Activated naive CD4-positive, alpha-beta T cell treated with anti-CD3 and anti-CD28 coated beads for 36 hours (primary cell): ENCODE measurements at places on chromosomes 5 and 9. TPM values are rescaled to one million over a fixed set of nuclear protein-coding genes. Genes with fewer than 3 reads are reported as not detected.

GRCh38 chr9:114655689-114656088, 1.9 kb downstream of the TEX53 start:
- DNase-seq, result no peak

DNA sequence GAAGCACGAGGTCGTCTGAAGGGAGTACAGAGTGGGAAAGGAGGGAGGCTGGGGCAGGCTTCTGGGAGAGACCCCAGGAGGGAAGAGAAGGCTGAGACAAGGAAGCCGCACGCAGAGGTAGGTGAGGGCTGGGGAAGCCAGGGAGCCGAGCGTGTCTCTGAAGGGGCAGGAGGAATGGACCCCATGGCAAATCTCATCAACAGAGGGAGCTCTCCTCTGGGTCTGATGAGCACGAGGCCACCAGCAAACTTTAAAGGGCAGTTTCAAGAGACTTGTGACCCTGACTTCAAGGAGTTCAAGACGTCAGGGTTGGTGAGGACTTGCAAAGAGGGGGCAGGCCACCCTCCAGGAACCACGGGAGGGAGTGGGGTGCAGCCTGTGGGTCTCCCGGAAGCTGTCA, 326.2 kb upstream of the IRX2 start:
- no peak for DNase-seq

DNA sequence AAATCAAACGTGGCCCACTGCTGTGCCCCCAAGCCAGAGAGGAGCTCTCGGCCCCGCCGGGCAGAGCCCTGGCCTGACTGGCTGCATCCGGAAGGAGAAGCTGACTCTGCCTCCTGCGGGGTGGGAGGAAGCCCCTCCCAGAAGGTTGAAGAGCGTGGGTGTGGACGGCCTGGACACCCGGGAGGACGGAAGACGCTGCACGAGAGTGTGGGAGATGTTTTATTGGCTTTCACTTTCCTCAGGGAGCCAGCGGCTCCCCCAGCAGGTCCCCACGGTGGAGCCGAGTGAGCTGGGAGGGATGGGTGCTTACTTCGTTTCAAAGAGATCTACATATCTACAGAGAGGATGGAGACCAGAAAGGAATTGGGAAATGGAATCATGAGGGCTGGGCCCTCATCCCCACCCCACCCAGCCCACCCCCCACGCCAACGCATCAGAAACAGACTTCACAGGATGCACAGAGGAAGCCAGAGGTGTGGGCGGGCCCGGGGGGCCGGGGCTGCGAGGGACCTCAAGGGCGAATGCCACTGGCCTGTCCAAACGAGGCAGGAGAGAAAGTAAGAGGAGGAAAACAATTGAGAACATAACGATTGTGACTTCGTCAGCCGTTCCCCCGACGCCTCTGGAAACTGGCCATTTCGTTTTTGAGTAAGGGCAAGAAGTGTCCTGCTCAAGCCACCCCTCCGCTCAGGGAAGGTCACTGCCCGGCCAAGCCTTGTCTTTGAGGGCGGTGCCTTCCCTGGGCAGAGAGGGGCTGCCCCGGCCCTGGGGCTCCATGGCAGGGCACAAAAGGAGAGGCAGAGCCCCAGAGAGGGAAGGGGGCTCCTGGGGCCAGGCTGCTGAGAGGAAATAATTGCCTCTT, 32.1 kb downstream of the FAM163B start:
- no peak for DNase-seq

- DNase-seq, result no peak
Measured at GRCh38 chr5:2602451-2603271, 148.8 kb downstream of the IRX2 start.

DNA sequence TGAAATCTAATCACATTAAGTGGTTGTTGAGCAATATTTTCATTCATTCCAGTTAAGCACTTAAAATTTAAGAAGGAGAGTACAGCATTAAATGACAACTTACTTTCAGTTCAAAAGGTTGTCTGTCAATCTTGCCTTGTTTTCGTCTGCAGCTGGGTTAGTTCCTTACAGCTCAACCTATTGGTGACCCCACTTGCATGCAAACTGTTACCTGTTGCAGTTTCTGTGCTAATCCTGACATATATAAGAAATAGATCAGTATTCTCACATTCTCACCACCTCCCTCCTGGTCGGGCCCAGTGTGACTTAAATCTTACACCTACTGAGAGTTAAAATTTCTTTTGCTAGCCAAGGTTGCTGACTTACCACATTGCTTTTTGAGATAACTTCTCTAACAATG, 191.8 kb upstream of the SMC2 start:
- DNase-seq, result no peak

DNA sequence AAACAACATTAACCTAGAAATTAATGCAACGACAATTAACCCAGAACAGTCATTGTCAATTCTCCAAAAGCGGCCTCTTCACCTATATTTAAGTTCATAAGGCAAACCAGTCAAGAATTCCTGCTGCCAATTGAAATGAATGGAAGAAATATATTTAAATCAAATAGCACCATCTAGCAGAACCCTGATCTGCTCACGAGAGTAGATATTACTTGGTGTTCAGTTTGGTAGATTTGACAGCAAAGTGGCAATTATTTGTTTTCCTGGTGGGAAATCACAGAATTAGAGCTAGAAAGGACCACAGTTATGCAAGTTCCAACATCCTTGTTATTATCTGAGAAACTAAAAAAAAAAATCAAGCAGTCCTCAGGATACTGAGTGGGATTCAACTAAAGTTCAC, 2.3 kb downstream of the SSBP2 start:
- no peak for DNase-seq

DNA sequence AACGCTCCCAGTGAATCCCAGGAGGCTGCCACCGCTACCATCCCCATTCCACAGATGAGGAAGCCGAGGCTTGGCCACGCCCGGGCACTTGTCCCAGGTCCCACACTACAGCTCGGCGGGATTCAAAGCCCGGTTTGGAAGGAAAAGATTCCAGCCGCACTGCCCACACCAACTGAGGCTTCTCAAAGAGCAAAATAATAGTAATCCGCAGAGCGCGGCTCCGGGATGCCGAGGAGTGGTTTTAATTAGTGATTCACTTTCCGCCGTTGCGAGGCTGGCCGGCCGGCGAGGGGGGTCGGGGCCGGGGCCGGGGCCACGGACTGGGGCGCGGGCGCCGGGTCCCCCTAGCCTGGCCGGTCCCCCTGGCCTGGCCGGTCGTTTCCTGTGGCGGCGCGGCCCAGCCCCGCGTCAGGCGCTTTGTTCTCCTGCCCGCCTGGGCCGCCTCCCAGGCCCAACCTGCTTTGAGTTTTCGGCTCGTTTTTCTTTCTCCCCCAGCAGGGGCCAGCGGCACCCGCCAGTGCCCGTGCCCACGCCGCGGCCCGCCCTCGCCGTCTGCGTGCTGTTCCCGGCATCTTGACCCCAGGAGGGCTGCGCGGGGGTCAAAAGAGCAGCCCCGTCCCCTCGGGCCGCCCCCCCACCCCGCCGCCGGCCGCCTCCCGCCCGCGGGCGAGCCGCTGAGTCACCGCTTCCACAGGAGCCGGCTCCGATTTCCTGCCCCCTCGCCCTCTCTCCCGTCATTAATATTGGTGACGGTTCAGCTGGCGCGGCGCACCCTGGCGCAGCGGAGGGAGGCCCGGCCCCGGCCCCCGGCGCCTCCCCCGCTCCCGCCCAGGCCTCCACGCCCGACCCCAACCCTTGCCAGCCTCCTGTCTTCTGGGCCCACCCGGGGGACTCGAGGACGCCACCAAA, 31.2 kb downstream of the FGF18 start:
- DNase-seq, result peak; percentile 36

DNA sequence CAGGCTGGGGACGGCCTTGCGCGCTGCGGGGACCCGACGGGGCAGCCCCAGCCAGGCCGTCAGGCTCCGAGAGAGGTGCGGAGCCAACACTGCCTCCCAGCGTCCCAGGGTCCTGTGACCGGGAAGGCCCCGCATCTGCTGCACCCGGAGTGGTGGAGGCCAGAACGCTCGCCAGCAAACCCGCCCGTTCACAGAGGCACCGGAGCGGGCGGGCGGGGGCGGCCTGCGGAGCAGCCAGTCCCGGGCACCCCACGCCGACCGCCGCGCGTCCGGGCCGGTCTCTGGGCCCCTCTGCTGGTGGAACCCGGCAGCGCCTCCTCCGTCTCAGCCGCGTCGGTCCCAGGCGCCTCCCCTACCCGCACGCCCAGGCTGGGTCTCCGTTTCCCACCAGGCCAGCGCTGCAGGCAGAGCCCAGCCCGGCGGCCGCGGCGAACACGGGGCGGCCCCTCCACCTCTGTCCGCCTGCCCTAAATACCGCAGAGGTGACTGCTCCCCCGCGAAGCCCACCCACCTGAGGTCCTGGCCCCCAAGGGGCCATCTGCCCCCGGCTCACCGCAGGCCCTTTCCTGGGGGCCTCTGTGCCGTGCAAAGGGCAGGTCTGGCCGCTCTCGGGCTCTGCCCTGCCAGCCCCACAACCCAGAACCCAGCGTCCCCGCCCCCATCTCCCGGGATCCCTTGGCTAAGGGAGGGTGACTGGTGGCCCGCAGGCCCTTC, 15.9 kb downstream of the EXD3 start:
- peak; percentile 72 for DNase-seq

GRCh38 chr9:2019723-2020122, 4.6 kb downstream of the SMARCA2 start:
- no peak for DNase-seq

GRCh38 chr5:127505905-127506304, 11.5 kb upstream of the PRRC1 start:
- no peak for DNase-seq

Gene LCP2
- 122 TPM for total RNA-seq

Gene PCDHGA4
- not detected for total RNA-seq
